ENCODE measurements at places on chromosomes 3 and 15.

DNA sequence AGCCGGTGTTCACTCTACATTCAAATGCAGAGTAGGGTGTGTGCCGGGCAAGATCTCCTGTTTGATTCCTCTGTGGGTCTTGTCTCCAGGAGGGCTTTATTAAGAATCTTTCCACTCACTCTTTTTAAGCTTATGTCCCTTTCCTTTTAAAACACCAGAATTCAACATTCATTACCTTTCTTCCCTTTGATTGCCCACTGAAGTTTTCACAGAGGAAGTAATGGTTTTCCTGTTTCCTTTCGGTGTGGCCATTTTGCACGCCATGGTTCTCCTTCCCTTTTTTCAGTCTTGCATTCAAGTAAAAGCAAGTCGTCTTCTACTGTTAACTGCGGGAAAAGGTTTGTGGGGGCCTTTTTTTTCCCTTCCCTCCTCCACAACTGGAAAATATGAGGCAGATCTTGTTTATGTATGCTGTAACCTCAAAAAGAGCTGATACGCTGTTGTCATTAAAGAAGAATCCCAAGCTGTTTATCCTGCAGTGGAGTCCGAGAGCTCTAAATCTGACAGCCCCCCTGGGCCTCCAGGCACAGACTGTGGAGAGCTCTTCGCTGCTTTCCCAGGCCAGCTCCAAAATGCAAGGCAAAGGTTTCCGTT is 40.5 kb downstream of the FILIP1L start:
- DNase-seq = no peak

DNA sequence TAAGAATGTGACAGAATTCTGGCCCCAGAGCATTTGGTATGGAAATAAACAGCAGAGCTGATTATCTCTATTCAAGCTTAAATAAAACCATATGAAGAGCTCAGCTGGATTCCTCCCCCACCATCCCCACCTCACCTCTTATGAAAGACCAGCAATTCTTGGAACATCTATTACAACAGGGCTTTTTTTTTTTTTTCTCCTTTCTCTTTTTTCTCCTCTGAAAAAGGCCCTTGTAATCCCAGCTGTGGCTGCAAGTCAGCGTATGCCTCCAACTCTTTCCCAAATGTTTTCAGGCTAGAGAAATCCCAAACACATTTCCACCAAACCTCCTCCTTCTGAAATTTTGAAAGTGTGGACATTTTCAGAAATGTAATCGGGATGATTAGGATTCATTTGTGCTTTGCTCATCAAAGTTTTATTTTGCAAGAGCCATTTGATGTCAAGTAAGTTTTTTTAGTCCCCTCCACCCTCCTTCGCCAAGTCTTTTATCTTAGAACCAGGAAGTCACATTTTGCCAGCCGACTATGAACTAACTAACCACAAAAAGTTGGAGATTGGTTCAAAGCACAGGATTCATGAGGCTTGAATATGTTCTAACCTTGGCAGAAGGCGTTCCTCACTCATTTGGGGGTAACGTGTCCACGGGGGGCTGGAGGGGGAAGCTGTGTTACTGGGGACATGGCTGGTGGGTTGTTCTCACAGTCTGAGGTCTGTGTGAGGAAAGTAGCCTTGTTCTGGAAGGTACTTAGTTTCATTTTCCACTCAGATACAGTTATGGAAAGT is 142.0 kb upstream of the PDZRN3 start:
- no peak for DNase-seq

DNA sequence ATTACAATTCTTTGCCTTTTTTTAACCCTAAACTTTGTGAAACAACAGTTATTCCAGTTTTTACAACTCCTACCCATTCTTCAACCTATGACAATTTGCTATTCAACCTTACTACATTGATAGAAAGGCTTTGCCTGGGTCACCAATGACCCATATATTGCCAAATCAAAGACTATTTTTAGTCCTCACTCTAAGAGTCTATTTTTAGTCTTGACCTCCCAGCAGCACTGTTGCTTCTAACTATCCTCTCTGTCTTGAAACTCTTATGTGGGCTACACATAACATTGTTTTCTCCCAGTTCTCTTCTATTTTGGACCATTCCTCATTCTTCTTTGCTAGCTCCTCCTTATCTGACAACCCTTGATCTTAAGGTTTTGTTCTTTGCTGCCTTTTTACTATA is 71.4 kb downstream of the C3orf80 start:
- no peak for DNase-seq

GRCh38 chr3:44529927-44530326 is 25.1 kb upstream of the ZKSCAN7 start:
- no peak for DNase-seq

DNA sequence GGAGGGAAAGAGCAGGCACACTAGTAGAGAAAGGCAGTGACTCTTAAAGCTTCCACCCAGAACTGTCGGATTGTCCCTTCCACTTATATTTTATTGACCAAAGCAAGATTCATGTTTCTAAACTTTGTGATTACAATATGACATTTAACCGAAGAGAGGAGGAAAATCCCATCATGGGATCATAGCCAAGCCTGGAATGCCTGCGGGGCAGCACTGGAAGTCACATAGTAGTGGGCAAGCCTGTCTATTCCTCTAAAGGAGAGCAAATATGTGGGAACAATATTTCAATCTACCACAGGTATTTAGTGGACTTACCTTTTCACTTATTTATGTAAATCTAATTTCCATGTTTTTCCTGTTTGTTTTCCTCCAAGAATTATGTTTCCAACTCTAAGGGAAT is 3.8 kb upstream of the TMOD3 start:
- DNase-seq = no peak

- DNase-seq = no peak
Measured at GRCh38 chr15:78691851-78692421, 50.9 kb upstream of the CHRNB4 start.

DNA sequence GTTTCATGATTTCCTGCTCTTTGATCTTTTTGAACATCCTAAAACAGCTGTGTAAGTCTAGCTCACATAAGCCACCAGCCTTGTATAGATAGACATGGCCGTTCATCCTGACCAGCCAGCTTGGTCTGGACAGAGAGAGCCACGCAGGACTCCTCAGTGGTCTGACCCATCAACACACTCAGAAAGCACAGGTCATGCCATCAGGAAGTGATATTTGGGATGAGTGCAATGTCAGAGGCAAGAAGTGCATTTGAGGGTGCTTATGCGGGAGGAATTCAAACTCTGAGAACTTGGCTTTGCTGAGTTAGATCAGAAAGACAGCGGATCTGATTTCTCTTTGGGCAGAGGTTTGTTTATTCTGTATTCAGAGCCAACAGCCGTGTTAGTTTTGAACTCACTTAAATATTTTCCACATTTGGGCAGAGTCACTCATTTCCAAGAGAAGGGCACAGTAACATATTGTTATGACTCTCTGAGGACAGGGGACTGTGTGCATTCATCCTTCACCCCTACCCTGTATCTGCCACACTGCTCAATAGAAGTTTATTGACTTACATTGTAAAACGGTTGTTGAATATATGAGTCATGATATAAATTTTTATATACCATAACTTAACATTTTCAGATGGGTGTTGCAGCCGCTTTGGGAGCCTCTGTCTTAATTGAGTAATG is 225.3 kb upstream of the LYSMD4 start:
- DNase-seq = no peak

GRCh38 chr3:58521917-58522631 is 14.9 kb downstream of the ACOX2 start:
- no peak for DNase-seq

GRCh38 chr3:139732729-139733128 is 55.0 kb upstream of the NMNAT3 start:
- DNase-seq = no peak

- no peak for DNase-seq
Measured at GRCh38 chr15:82298520-82298919, 35.9 kb downstream of the SAXO2 start.

DNA sequence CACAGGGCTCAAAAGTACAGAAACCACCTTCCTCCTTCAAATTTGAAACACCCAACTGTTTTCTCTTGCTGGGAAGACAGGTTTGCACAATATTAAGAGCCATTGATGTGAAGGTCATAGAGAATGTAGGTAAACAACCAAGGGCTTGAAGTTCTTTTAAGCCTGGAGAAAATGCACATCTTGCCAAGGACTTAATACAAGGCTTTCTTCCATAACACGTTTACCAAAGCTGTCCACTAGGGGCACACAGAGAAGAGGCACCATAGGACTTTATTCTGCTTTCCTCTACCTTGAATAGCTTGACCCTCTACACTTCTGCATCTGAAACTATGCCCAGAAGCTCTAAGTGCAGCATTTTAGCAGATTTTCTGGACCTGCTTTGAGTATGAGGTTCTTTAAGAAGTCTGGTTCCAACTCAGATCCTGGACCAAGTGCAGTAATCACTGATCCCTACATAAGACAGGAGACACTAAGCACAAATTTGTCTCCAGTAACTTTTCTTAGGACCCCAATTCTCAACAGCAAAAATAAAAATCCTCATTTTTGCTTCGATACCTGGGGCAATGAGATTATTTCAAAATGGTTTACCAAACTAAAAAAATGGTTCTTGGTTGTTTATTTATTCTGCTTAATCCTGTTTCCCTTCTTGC is 138.0 kb downstream of the FBN1 start:
- no peak for DNase-seq

GRCh38 chr3:150407808-150408220 is 284 bp upstream of the TSC22D2 start:
- no peak for DNase-seq

GRCh38 chr3:45597581-45597980 is 3.0 kb downstream of the LIMD1 start:
- DNase-seq = no peak

DNA sequence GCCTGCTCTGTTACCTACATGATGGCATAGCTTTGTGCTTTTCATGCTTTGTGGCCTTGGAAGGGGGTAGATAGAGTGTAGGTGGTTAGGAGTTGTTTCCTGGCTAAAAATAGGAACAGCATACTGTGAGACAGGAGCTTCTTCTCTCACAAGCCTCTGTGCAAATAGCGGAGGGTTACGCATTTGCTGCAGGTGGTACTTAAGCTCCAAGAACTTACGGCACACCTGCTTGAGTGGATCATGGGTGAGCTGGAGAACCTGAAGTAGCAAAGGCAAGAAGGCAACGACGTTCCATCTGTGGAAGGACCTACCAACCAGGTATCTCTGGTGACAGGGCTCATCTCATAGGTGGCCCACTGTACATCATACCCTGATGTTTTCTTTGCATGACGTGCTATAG is 66.0 kb downstream of the ST6GAL1 start:
- DNase-seq = no peak

- DNase-seq = no peak
Measured at GRCh38 chr3:9897408-9898372, 5.0 kb upstream of the IL17RE start.

DNA sequence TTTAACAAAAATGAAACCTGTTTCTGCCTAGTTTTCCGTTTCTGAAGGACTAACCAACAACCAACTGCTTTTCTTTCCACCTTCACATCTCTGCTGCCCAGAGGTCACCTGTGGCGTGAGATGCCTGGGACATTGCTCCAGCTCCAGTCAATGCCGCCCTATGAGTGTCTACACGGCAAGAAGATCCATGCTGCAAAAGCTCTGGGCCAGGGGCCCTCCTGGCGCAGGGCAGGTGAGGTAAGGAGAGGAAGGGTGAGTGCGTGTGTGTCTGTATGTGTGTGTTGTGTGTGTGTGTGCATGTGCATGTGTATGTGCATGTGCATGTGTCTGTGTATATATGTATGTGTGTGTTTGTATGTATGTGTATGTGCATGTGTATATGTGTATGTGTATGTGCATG is 131.4 kb downstream of the NSMCE3 start:
- DNase-seq = no peak

DNA sequence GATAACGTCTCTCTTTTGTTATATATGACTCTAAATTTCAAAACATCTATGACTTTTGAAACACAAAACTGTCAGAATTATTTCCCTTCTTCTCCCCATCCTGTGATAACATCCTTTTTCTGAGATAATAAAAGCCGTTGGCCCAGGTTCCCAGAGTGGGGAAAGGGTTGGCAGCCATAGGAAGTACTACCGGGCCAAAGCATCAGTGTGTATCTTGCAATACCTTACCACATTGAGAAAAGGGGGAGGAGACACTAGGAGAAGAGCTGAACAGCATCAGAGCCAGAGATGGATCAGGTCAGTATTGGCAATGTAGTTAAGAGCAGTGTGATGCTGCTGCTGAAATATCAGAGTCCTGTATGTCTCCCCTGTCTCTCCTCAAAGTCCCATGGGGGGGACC is 210.0 kb upstream of the PROK2 start:
- DNase-seq = no peak

DNA sequence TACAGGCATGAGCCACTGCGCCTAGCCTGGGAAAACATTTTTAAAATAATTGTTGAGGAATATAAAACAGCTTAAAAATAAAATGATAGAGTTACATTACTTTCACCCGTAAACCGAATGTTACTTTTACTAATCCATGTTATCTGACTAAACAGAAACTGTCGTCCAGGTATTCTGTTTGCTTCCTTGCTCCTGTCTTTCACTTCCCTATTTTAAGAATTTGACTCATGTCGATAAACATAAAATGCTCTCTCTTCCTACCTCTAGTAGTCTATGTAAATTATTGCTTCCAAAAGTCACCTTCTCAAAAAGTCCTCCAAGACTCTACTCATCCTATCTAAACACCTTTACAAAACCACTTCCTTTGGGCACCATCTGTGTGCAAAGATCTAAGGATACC is 216.4 kb downstream of the RBMS3 start:
- no peak for DNase-seq

- no peak for DNase-seq
Measured at GRCh38 chr15:29094711-29095110, 174.9 kb downstream of the NSMCE3 start.

DNA sequence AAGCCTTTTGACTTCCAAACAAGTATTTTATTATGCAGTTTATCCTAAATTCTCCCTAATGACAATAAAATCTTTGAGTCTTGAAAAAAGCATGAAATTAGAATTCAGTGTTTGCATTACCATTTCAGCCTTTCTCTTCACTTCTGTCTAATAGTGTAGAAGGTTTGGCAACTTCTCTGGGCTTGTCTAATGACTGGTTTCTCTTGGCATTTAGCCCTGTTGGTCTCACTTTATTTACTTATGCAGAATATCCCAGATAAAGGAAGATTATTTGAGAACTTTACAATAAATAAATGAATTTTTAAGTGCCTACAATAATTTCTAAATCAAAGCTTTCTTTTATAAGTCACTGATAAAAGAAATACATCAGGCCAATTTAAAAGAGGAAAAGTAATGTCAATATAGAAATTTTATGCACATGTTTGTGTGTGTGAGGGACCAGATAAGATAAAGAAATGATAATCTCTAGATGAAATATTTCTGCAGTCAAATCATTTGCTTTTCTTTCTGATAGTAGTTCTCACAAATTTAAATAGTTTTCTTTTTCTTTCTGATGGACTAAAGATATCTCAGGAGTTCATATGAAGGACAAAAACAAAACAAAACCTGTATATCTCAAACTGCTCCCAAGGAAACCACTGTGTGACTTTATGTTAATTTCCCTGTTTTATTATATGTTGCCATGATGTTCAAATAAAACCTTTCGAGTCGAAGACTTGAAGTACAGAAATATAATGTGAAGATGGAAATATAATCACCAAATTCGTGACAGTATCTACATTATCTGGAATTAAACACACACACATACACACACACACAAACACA is 533.1 kb upstream of the CBLB start:
- no peak for DNase-seq

GRCh38 chr15:36589971-36590370 is 10.5 kb downstream of the CDIN1 start:
- no peak for DNase-seq

GRCh38 chr3:198071602-198072287 is 111.7 kb downstream of the LMLN start:
- DNase-seq = no peak

- DNase-seq = no peak
Measured at GRCh38 chr3:157063926-157064325, 96.0 kb downstream of the CCNL1 start.

Data from T-helper 2 cell (primary cell).